Omental fat pad (tissue), 4 donors: ENCODE measurements at places on chromosomes 6 and 20. TPM values are rescaled to one million over a fixed set of nuclear protein-coding genes. Genes with fewer than 3 reads are reported as not detected.

The RIPPLY2 gene
- total RNA-seq: not detected

GRCh38 chr6:40395066-40395697 lies 192.0 kb downstream of the LRFN2 start:
- DNase-seq: no peak

GRCh38 chr6:4727217-4727616 lies 49.0 kb upstream of the CDYL start:
- DNase-seq: no peak

DNA sequence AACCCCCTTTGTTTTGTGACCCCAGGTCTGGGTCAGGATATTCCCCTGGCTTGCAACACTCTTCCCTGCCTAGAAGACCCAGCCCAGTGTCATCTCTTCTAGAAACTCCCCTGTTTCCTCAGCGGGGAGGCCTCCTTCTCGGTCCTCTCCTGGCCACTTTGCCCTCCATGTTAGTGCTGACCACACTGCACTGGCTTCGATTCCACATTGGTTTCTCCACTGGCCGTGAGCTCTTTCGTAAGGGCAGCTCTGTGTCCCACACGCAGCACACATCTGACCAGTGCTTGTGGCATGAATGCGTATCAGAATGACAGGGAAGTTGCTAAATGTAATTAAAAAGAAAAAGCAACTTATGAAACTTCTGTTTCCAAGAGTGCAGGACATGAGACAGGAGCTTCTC lies 49.4 kb upstream of the FNDC1 start:
- no peak for DNase-seq

The NKAIN4 gene
- not detected for total RNA-seq

- DNase-seq: no peak
These were observed 245.9 kb downstream of the FARS2 start for GRCh38 chr6:5507131-5507681.

The CCN6 gene
- not detected for total RNA-seq

The PAX1 gene
- not detected for total RNA-seq

The TFAP2D gene
- not detected for total RNA-seq

GRCh38 chr6:130885392-130886192 lies 58.4 kb downstream of the SMLR1 start:
- DNase-seq: peak; percentile 57

GRCh38 chr6:151437401-151437800 lies 14.5 kb downstream of the RMND1 start:
- DNase-seq: no peak

DNA sequence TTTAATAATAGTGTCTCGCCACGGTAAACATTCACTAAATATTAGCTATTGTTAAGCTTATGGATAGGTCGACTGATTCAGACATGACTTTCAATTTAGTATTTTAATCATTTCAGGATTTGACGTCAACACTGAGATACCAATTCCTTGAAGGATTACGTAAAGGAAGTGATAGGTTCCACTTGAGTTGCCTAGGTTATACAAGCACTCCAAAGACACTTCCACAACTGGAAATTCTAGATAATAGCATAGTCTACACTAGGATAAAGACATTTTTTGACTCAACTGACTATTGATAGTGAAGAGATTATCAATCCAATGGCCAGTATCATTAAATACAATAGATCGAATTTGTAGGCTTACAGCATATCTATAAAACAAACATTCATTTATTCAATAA lies 63.9 kb upstream of the NHSL1 start:
- DNase-seq: no peak

- DNase-seq: no peak
These were observed 67.2 kb upstream of the SMLR1 start for GRCh38 chr6:130760006-130760405.

The MLN gene
- total RNA-seq: not detected

- DNase-seq: no peak
These were observed 56.5 kb upstream of the ADTRP start for GRCh38 chr6:11835065-11835464.

The CD93 gene
- total RNA-seq: 104 TPM

GRCh38 chr6:53829698-53830221 lies 35.0 kb downstream of the LRRC1 start:
- no peak for DNase-seq

- no peak for DNase-seq
These were observed 258.3 kb upstream of the FOXQ1 start for GRCh38 chr6:1053586-1053985.

DNA sequence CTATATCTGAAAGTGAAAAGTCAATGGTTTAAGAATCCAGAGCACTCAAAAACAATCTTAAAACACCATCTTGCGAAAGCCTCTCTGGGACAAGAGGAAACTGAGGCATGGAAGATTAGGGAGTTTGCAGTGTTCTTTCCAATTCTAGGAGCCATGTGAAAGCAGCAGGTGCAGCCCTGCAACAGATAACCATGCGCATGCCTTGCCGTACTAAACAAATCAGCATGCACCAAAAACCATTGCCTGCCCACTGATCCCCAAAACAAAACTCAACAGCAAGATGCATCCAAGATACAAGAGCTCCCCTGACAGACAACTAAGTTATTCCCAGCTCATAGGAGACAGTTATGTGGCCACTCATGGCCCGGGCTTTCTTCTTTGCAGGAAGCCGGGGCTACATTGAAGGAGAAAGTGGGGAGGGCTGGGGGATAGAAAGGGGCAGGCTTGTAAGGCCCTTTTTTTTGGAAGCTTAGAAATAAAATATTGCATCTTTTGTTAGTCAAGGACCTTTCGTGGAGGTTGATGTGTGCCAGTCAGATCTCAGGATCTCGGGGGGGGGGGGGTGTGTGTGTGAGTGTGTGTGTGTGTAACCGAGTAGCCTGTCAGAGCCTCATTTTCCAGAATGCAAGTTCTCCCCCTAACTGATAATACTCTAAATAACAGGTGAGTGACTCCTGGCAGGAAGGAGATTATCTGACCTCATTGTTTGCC lies 178.4 kb downstream of the MBOAT1 start:
- no peak for DNase-seq

GRCh38 chr6:24069526-24069925 lies 56.5 kb upstream of the NRSN1 start:
- no peak for DNase-seq

DNA sequence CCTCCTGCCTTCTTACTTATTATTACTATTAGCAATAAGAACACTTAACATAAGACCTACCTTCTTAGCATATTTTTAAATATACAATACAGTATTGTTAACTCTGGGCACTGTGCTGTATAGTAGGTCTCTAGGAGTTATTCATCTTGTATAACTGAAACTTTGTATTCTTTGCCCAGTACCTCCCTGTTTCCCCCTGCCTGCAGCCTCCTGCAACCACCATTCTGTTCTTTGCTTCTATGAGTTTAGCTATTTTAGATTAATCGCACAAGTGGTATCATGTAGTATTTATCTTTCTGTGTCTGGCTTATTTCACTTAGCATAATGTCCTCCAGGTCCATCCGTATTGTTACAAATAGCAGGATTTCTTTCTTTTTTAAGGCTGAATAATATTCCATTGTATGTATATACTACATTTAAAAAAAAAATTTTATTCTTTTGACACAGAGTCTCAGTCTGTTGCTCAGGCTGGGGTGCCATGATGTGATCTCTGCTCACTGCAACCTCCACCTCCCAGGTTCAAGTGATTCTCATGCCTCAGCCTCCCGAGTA lies 4.4 kb downstream of the C6orf89 start:
- no peak for DNase-seq

GRCh38 chr6:3517350-3517749 lies 60.5 kb upstream of the SLC22A23 start:
- DNase-seq: no peak

The OR2J3 gene
- not detected for total RNA-seq

DNA sequence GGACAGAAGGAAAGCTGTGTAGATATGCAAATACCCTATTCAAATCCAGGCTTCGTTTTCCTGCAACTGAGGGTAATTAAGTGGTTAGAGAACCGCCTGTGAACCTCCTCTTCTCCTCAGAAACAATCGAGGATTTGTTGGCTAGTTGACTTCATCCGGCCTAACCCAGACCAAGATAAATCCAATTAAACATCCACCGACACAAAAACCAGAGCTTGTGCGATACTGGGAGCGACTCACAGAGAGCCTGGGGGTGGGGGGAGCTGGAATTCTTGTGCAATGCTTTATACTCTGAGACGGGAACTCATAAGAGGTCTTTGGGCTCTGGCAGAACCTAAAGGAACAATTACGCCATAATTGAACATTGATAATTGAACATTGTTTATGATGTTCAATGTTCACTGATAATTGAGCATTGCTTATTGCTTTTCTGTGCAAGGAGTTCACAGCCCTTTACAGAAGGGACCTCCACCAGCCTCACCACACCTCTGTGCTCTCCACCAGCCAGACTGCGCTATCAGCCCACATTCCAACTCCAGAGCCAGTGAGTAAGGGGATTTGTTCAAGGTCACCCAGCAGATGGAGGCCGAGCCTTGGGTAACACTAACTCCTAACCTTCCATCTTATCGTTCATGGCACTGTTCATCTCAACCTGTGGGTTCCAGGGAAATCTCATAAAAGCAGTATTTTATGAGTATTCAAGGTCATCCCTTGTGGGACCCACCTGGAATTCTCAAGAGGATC lies 429.6 kb upstream of the JARID2 start:
- DNase-seq: no peak

- no peak for DNase-seq
These were observed 3.2 kb downstream of the TPD52L2 start for GRCh38 chr20:63868264-63868663.

DNA sequence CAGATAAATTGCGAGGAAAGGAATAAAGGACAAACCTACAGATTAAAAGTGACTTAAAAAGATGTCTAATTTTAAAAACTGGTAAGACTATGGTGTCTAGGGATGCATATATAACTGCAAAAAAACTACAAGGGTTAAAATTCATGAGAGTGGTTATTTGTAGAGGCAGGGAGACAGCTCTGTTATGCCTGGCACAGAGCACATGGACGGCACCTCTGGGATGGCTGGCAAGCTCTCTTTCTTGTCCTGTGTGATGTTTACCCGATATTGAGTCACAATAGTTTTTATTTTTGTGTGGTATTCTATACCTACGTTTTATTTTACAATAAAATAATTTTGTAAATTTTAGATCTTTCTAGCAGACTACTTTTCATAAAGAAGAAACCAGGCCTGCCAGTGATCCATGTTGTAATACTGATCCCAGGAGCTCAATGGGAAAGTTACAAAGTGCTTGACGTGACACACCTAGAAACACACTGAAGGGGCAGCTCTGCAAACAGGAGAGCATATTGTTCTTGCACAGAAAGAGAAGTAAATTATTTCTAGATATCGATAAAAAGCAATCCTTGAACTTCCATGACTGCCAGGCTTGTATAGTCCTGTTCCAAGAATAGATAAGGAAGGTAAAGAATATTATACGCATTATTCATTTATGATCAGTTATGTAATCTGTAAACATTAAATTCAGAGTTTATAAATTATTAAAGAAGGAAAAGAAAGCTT lies 290.0 kb downstream of the PTPRK start:
- no peak for DNase-seq

DNA sequence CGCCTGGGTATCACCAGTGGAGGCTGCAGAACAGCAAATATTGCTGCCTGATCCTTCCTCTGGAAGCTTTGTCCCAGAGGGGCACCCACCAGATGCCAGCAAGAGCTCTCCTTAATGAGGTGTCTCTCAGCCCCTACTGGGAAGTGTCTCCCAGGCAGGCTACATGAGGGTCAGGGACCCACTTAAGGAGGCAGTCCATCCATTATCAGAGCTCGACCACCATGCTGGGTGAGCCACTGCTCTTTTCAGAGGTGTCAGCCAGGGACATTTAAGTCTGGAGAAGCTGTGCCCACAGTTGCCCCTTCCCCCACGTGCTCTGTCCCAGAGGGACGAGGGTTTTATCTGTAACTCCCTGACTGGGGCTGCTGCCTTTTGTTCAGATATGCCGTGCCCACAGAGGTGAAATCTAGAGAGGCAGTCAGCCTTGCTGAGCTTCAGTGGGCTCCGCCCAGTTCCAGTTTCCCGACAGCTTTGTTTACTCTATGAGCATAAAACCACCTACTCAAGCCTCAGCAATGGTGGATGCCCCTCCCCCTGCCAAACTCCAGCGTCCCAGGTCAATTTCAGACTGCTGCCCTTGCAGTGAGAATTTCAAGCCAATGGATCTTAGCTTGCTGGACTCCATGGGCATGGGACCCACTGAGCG lies 25.9 kb upstream of the AIG1 start:
- DNase-seq: no peak

DNA sequence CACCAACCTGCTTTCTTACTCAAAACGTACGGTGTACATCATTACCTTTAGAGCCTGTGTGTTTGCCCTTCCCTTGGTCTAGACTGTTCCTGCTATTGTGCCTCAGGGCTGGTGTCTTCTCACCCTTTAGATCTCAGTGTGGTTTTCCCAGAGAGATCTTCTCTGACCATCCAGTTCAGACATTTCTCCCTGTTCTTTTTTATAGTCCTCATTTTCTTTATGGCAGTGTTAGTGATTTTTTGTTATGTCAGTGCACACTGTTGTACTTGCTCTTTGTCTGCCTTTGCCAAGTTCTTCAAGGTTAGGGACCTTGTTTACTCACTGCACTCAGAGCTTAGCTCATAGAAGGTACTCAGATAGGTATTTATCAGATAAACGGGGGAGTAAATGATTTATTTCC lies 82.8 kb downstream of the ATRN start:
- DNase-seq: no peak

- no peak for DNase-seq
These were observed 6.4 kb downstream of the MRPL14 start for GRCh38 chr6:44120692-44121443.

The RAET1L gene
- not detected for total RNA-seq

- DNase-seq: no peak
These were observed 126.7 kb downstream of the BCAS1 start for GRCh38 chr20:53943522-53944291.

DNA sequence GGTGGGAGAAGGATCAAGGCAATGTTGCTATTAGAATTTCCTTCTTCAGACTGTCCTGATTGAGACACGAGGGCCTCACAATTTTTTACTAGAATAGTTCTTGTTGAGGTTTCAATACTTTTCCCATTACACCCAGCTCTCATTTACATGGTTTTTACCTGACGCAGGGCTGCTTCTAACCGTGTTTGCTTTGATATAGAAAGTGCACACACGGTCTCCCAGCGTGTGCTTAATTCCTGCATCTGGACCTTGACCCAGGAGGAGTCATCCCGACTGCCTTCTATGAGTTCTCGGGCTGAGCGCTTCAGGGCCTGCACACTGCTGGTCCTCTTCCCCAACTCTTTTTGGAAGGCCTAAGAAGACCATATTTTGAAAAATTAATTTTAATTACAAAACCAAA lies 160.2 kb downstream of the DST start:
- DNase-seq: no peak

GRCh38 chr6:170093276-170093657 lies 197.6 kb downstream of the DLL1 start:
- no peak for DNase-seq

GRCh38 chr6:116697480-116697879 lies 16.5 kb downstream of the KPNA5 start:
- DNase-seq: no peak
